ENCODE measurements at places on chromosomes 11 and 22.
A peak's percentile ranks its signal among the peaks of the same experiment; 100 is the strongest.

DNA sequence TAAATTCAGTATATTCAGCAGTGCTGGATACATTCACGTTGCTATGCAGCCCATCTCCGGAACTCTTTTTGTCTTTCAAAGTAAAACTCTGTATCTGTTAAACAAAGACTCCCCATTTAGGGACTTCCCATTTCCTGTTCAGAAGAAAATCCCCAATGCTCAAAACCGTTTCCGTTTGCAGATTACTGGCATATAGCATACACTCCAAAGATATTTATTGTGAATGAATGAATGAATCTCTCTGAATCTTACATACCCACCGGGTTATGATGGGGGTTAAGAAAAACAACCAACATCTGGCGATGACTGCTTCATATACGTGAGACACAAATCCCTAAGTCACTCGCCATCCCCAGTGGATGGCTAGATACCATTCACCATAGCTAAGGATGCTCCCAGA lies 1.6 kb downstream of the THY1 start:
- DNase-seq, result no peak

DNA sequence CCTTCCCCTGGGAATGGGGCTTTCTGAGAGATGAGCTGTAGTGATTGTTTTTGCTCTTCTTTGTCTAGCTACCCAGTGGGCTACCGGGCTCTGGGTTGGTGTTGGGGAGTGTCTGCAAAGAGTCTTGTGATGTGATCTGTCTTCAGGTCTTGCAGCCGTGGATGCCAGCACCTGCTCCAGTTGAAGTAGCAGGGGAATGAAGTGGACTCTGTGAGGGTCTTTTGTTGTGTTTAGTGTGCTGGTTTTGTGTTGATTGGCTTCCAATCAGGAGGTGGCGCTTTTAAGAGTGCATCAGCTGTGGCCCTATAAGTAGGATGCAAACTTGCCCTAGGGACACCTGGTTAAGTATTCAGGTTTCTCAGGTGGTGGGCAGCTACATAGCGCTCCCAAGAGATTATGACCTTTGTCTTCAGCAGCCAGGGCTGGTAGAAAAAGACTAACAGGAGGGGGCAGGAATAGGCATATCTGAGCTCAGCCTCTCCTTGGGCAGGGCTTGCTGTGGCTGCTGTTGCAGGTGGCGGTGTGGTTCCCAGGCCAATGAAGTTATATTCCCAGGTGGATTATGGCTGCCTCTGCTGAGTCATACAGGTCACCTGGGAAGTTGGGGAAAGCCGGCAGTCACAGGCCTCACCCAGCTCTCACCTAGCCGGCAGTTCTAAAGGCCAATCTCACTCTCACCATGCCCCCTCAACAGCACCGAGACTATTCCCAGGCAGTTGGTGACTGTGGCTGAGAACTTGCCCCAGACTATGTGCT lies 315.7 kb upstream of the C11orf87 start:
- no peak for DNase-seq

GRCh38 chr11:110469127-110469526 lies 39.4 kb downstream of the FDX1 start:
- no peak for DNase-seq

GRCh38 chr11:28526406-28526751 lies 418.2 kb downstream of the METTL15 start:
- DNase-seq, result no peak

GRCh38 chr11:62923601-62924411 lies 2.6 kb upstream of the CHRM1 start:
- DNase-seq, result no peak

GRCh38 chr11:235609-235996 lies 539 bp downstream of the SIRT3 start:
- peak; percentile 45 for DNase-seq

DNA sequence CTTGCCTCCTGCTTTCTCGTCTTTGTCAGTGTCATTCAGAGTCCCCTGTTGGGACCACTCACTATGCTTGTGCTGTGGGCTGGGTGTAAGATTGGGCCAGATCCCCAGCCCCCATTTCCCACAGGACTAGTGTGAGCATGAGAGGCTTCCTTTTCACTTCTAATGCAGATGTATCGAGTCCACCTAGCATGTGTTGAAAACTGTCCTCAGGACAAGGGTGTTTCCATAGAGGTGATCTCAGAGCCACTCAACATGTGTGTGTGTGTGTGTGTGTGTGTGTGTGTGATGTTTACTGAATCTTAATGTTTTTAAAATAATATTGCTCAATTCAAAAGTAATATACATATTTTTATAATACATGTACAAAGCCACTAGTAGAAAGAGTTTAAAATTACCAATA lies 11.4 kb upstream of the CD44 start:
- DNase-seq, result no peak

Measured in activated T-helper 1 cell treated with anti-CD3 and anti-CD28 coated beads, Interleukin-2, amount 50 U/mL, for 16 hours (primary cell).